AG10803 (cell line): ENCODE measurements at places on chromosomes 6 and 20.

DNA sequence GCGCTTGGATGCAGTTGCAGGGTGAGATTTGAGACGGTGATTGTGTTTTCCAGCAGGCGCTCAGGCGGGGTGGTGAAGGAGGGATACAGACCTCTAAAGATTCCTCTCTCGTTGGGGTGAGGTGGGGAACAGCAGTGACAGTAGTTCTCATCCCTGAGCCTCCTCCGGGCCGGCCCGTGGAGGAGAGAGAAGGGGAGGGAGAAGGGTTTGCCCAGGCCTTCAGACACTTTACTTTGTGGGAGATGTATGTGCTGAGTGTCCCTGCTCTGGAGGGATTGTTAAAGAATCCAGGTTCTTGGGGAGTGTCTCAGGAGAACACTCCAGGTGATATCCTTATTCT is 41.0 kb downstream of the PSMB9 start:
- no peak for DNase-seq

- no peak for DNase-seq
Measured at GRCh38 chr6:125533710-125534397, 215.6 kb upstream of the HEY2 start.

DNA sequence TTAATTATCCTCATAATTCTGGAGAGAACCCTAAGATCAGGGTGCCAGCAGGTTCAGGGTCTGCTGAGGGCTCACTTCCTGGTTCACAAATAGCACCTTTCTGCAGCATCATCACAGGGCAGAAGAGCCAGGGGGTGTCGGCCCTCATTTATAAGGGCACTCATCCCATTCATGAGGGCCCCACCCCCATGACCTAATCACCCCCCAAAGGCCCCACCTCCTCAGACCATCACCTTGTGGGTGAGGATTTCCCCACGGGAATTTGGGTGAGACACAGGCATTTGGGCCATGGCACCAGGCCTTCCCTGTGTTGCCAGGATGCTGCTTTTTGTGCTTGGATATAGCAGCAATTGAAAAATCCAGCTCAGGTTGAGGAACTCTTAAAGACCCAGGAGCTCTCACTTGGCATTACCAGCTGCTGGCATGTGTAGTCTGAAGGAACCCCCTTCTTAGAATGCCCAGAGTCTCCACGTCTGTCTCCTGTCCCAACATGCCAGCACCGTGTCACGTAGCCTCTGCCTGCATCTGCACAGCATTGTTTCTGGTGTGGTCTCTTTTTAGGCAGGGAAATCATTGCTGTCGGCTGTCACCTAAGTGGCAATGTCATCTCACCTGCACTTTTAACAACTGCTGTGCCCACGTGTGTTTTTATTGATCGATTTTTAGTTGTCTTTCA is 71.5 kb downstream of the RPP40 start:
- DNase-seq = no peak

- peak; percentile 49 for DNase-seq
Measured at GRCh38 chr6:83536034-83536646, 23.8 kb downstream of the PRSS35 start.

GRCh38 chr20:53448426-53448825 is 145.2 kb downstream of the ZNF217 start:
- DNase-seq = no peak

DNA sequence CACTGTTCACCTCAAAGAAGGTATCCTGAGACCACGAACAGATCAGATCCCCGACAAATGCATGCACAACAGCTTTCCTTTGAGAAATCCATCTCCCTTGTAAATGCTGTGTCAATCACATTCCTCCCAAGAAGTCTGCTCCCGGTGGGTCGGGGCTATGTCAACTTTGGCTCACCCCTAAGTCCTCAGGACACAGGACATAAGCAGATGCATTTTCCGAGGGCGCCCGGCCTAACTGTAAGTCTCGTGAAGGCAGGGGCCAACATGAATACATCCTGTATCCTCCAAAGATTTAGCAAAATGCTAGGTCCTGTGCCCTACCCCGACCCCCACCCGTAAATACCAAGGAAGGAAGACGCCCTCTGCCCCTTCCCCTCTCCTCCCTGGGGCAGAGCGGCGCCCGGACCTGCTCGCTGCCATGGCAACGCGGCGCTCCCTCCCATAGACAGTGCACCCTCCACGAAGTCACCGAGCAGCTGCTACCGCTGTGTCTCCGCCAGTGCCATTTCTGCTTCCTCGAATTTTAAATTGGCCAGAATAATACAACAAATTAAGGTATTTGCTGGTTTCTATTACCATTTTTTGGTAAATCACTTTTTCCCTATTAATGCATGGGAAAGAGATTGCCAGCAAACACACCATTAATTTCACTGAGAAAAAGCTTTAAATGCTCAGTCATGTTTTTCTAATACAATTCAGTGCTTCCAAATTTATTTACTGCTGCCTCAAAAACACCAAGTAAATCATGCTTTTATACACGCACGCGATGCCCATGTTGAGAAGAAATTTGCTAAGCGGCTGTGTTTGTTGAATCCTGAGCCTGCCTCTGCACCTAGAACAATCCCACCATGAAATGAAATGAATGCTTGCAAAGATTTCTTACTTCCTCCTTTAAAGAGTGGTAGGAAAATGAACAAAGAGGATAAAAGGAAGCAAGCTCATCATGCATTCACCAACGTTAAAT is 100.6 kb downstream of the PCSK2 start:
- DNase-seq = no peak

DNA sequence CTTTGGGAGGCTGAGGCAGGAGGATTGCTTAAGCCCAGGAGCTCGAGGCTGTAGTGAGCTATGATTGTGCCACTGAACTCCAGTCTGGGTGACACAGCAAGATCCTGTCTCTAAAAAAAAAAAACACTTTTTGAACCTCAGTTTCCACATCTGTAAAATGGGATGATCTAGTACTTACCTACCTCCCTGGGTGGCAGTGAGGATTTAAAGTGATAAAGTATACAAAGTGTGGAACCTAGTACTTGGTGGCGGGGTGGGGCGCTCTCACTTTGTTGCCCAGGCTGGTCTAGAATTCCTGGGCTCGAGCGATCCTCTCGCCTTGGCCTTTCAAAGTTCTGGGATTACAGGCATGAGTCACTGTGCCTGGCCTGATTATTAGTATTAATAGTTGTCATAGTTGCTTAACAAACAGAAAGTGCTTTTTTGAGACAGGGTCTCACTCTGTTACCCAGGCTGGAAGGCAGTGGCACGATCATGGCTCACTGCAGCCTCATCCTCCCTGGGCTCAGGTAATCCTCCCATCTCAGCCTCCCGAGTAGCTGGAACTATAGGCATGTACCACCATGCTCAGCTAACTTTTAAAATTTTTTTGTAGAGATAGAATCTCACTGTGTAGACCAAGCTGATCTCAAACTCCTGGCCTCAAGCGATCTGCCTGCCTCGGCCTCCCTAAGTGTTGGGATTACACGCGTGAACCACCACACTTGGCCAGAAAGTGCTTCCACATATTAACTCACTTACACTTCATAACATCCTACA is 7.0 kb upstream of the PLTP start:
- DNase-seq = no peak

GRCh38 chr20:50520222-50520880 is 10.2 kb downstream of the PTPN1 start:
- DNase-seq = no peak

DNA sequence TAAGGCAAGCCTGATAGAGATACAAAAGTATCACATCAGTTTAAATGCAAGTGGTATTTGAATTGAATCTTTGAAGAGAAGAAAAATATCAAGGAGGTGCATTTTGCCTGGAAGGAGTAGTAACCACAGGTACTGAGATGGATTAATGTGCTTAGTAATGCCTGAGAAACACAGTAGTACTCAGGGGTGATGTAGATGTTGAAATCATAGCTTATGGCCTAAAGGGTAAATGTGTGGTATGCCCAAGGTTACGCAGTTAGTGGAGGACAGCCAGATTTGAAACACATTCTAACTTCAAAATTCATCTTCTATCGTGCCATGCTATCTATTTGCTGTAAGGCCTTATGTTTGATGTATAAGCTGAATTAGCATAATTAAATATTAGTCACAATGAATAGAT is 55.9 kb downstream of the STXBP5 start:
- no peak for DNase-seq

DNA sequence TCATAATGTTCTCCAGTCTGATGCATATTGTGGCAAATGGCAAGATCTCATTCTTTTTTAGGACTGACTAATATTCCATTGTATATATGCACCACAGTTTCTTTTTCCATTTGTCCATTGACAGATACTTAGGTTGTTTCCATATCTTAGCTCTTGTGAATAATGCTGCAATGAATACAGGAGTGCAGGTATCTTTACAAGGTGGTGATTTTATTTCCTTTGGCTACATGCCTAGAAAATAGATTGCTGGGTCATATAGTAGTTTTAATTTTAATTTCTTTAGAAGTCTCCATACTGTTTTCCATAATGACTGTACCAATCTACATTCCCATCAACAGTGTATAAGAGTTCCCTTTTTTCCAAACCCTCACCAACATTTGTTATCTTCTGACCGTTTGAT is 97.5 kb downstream of the TRMT11 start:
- no peak for DNase-seq

- DNase-seq = peak; percentile 71
Measured at GRCh38 chr6:56292505-56293181, 45.3 kb upstream of the COL21A1 start.

DNA sequence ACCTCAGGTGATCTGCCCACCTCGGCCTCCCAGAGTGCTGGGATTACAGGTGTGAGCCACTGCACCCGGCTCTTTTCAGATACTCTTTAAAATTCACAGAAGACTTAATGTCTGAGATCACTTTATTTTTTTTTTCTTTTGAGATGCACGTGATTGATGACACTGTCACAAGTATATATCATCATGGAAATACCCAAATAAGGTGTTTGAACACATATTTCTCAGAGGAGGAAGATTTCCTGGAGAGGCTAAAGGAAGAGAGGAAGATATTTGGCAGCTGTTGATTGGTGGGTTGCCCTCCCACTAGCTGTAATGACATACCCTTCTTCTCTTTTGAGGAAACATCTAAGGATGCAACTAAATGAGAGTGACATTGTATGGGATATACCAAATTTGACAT is 225.9 kb upstream of the CITED2 start:
- no peak for DNase-seq

DNA sequence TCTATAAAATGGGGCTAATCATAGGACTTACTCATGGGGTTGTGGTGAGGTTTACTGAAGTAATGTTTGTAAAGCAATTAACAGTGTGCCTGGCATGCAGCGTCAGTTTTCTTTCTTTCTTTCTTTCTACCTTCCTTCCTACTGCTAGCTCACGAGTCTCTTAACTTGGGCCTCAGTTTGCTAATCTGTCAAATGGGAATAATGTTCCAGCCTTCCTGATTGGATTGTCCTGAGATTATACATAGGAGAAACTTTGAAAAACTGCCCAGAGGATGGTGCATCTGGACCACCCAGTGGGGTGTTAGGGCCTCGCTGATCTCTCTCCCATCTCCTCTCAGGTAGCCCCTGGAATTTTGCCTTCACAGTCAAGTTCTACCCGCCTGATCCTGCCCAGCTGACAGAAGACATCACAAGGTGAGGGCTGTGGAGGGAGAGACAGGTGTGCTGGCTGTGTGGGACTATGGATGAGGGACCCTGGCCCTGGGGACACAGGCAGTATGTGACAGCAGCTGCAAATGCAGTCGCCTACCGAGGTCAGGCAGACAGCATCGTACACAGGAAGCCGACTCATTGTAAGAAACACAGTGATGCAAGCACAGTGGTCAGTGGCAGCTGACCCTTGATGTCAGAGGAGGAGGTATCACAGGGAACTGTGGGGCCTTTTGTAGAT is 27.5 kb downstream of the EPB41L1 start:
- peak; percentile 50 for DNase-seq

DNA sequence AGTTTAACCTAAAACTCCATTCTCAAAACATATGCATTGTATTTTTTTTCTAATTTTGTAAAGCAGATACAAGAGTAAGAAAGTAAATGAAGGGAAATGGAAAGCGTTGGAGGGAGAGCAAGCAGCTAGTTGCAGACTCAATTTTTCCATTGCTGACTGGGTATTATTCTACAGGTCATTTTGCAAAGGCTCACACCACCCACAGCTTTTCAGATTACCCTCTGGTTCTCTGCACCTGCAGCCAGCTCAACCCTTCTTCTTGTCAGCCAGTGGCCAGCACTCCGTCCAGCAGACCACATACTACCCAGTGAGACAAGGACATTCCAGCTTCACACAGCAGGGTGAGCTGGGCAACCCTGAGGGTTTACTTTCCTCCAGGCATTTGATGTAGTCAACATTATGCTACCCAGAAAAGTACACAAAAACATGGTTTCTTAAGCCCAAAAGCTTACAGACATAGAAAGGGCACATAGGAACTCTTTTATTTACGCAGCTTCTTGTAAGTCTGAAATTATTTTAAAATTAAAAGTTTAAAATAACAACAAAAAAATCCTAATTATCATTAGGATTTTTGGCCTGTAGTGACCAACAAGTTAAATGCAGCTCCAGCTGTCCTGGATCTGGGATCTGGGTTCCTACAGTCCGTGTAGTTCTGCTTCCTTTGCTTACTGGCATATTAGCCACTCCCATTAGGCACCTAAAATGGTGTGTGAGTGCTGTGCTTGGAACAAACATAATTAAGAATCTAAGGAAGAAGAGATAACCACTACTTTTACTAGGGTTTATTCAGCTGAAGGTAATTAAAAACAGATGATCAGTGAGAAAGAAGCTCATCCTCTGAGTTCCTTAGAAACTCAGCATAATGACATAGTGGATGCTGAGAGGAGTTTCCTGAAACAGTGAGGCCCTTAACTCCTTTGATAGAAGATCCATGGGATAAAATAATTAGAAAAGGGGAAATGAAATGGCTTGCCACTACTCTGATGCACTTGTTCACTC is 185.3 kb downstream of the PKHD1 start:
- DNase-seq = no peak

- DNase-seq = peak; percentile 17
Measured at GRCh38 chr20:18705910-18706309, 107.7 kb upstream of the SCP2D1 start.

GRCh38 chr20:21102603-21103311 is 3.4 kb downstream of the LINC00237 start:
- DNase-seq = peak; percentile 16

GRCh38 chr20:23640671-23641667 is 3.2 kb upstream of the CST3 start:
- no peak for DNase-seq

DNA sequence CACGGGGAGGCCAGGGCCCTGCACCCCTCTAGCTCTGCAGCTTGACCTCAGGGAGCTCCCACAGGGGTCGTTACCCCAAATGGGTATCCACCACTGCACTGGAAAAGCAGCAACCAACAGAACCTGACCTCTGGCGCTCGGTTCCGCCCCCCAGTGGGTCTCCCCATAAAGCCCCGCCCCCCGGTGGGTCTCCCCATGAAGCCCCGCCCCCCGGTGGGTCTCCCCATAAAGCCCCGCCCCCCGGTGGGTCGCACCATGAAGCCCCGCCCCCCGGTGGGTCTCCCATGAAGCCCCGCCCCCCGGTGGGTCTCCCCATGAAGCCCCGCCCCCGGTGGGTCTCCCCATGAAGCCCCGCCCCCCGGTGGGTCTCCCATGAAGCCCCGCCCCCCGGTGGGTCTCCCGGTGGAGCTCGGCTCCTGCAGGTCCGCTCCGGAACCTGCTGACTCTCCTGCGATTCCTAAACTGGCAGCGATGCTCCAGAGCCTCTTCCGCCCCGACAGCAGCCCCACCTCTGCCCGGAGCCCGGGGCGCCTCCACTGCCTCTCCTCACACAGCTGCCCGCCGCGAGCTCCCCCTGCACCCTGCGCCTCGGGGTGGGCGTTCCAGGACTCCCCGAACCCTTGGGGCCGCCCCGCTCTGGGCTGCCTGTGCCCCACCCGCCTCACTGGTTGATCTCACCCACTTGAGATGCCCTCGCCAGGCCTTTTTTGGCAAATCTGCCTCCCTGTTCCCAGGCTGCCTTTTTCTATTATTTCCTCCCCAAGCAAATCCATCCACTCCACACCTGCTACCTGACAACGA is 12.1 kb downstream of the SLC2A4RG start:
- DNase-seq = no peak
